Effector memory CD4-positive, alpha-beta T cell (primary cell): ENCODE measurements at places on chromosomes 6 and 20.

- no peak for DNase-seq
- no peak overlapping the region for H3K27ac ChIP-seq
- H3K4me1 ChIP-seq: no peaks in the 10 kb centered on the region
- H3K4me3 ChIP-seq: no peak overlapping the region
- no peaks in the 10 kb centered on the region for H3K36me3 ChIP-seq
These were observed 319.1 kb downstream of the ARHGAP18 start for GRCh38 chr6:129390900-129391299.

- H3K36me3 ChIP-seq: no peaks in the 10 kb centered on the region
- DNase-seq: peak; percentile 51
- no peak overlapping the region for H3K4me3 ChIP-seq
- peaks cover 35% of the 10 kb centered on the region for H3K4me1 ChIP-seq
These were observed 114.6 kb upstream of the RIPOR2 start for GRCh38 chr6:25050356-25050755.

DNA sequence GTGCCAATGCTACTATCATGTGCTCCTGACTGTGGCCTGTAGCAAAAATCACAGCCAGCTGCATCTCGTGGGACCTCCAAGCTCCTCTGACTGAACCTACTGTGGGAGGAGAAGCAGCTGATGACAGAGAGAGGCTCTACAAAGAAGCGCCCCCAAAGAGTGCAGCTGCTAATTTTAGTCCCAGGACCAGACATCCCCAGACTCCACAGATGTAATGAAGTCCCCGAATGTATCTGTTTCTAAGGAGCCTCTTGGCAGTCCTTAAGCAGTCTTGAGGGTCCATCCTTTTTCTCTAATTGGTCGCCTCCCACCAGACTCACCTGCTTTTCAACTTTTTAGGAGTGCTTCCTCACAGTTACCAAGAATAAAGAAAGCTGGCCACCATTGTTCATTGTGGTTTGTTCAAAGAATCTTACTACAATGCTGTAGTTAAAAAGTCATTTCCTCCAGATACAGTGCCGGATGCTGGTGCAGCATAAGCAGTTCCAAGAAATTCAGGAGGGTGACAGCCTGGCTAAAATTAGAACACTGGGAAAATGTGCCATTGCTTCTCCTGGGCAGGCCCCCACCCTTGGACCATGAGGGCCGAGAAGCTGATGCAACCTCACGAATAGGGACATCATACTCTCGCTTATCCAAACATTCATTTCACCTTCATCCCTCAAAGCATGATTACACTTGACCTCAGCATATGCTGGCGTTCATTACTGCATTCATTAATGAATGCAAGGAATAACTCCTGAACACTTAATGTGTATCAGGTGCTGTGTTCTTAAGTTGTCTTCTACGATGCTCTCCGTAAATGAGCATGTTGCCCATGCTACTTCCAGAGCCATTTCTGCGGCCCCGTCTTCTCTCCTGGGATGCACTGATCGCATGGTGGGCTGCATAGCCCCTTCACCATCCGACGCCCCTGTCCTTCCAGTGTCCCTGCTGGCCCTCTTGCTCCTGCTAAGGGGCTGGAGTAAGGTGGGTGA lies 66.4 kb downstream of the LY86 start:
- peaks cover 26% of the 10 kb centered on the region for H3K4me1 ChIP-seq
- DNase-seq: no peak
- H3K27ac ChIP-seq: no peak overlapping the region
- H3K4me3 ChIP-seq: no peak overlapping the region
- H3K27me3 ChIP-seq: no peaks in the 10 kb centered on the region
- no peaks in the 10 kb centered on the region for H3K36me3 ChIP-seq

GRCh38 chr6:90383196-90383822 lies 86.7 kb upstream of the BACH2 start:
- H3K36me3 ChIP-seq: no peaks in the 10 kb centered on the region
- no peak overlapping the region for H3K27ac ChIP-seq
- DNase-seq: no peak
- peaks cover 8% of the 10 kb centered on the region for H3K4me1 ChIP-seq
- H3K27me3 ChIP-seq: no peaks in the 10 kb centered on the region
- H3K4me3 ChIP-seq: no peak overlapping the region

GRCh38 chr6:12516070-12516469 lies 200.5 kb upstream of the PHACTR1 start:
- no peak overlapping the region for H3K4me3 ChIP-seq
- H3K36me3 ChIP-seq: no peaks in the 10 kb centered on the region
- no peak for DNase-seq
- H3K27ac ChIP-seq: no peak overlapping the region
- H3K27me3 ChIP-seq: no peaks in the 10 kb centered on the region

DNA sequence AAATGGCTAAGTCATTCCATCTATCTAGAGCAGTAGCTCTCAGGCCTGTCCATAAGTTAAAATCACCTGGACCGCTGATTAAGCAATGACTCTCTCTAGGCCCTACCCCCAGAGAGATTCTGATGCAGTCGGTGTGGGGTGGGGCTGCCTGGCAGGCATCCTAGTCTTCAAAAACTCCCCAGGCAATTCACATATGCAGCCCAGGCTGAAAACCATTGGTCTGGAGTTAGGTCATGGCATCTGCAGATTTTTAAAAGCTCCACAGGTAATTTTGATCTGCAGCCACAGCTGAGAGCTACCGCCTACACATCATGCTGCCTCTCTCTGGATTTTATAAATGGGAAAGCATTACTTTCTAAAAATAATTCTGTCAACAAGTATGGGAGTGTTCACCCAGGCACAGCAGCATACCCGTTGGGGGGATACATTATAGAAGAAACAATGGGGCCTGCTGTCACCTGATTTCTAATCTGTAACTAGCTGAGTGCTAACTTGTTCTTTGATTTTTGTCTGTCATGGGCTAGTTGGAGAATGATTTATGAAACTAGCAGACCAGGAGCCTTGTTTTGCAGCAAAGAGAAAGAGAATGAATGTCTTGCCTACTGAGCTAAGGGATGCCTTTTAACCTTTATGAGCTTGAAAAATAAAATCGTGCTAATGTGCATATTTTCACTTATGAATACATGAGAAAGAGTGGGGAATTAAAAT lies 44.1 kb upstream of the ATXN1 start:
- H3K27me3 ChIP-seq: no peaks in the 10 kb centered on the region
- H3K4me3 ChIP-seq: no peak overlapping the region
- no peaks in the 10 kb centered on the region for H3K36me3 ChIP-seq

GRCh38 chr6:142702501-142703460 lies 242.2 kb downstream of the HIVEP2 start:
- no peaks in the 10 kb centered on the region for H3K4me1 ChIP-seq
- no peaks in the 10 kb centered on the region for H3K27me3 ChIP-seq
- no peak for DNase-seq
- no peaks in the 10 kb centered on the region for H3K36me3 ChIP-seq
- H3K4me3 ChIP-seq: no peak overlapping the region

DNA sequence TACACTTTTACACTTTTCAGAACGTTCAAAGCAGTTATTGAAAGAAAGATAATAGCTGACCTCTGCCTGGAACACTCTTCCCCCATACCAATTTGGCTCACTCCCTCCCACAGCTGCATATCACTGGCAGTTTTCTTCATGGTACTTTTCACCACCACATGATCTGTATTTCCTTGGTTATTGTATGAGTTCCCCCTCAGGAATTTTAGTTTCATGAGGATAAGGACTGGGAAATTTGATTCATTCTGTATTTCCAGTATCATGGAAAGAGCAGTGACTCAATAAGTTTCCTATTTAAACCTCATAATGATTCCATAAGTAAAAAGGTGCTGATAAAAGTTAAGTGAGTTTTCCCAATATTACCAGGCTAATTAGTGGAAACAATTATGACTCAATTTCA lies 16.0 kb downstream of the HTR1B start:
- H3K27me3 ChIP-seq: no peaks in the 10 kb centered on the region
- no peak overlapping the region for H3K4me3 ChIP-seq
- H3K36me3 ChIP-seq: no peaks in the 10 kb centered on the region
- DNase-seq: no peak
- H3K27ac ChIP-seq: no peak overlapping the region

GRCh38 chr6:19268117-19268516 lies 569.1 kb upstream of the ID4 start:
- DNase-seq: no peak
- no peak overlapping the region for H3K27ac ChIP-seq
- no peak overlapping the region for H3K4me3 ChIP-seq
- no peaks in the 10 kb centered on the region for H3K4me1 ChIP-seq
- H3K36me3 ChIP-seq: no peaks in the 10 kb centered on the region

GRCh38 chr6:25649611-25650010 lies 2.4 kb upstream of the SCGN start:
- no peak for DNase-seq
- H3K27me3 ChIP-seq: peaks cover 5% of the 10 kb centered on the region
- no peak overlapping the region for H3K4me3 ChIP-seq
- H3K36me3 ChIP-seq: no peaks in the 10 kb centered on the region
- no peaks in the 10 kb centered on the region for H3K4me1 ChIP-seq

DNA sequence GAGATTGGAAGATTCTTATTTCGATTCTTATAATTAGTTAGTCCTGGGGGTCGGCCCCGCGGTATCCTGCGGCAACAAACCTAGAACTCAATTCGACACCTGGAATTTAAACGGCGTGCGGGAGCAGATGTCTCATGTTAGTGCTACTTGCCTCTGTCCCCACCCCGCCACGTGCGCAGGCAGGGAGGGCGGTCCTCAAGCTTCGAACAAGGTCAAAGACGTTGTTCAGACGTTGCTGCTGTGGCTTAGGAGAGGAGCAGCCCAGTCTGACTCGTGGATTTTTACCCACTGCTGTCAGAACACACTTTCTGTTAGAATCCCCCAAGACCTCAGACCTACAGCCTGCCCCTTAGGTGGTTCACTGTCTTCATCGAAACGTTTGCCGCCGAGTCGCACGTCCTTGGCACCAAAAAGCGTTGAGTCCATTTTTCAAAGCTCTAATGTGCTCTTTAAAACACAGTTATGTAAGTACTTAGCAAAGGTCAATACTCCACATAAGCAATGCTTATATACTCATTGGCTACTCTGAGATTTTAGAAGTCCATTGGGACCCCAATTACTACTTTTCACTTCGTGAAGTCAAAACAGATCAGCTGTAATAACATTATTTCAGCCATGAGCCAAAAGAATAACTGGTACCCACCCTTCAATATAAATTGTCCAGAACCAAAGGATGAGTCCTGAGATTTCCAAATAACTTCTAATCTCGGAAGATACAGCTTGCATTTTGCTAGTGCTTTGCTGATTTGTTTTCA lies 2.7 kb upstream of the C6orf62 start:
- H3K4me3 ChIP-seq: peak overlapping the region; percentile 68
- DNase-seq: peak; percentile 81
- peaks cover 20% of the 10 kb centered on the region for H3K4me1 ChIP-seq
- H3K36me3 ChIP-seq: no peaks in the 10 kb centered on the region
